ENCODE measurements at places on chromosomes 13 and 19. TPM values are rescaled to one million over a fixed set of nuclear protein-coding genes. Genes with fewer than 3 reads are reported as not detected.
A peak's percentile ranks its signal among the peaks of the same experiment; 100 is the strongest.

DNA sequence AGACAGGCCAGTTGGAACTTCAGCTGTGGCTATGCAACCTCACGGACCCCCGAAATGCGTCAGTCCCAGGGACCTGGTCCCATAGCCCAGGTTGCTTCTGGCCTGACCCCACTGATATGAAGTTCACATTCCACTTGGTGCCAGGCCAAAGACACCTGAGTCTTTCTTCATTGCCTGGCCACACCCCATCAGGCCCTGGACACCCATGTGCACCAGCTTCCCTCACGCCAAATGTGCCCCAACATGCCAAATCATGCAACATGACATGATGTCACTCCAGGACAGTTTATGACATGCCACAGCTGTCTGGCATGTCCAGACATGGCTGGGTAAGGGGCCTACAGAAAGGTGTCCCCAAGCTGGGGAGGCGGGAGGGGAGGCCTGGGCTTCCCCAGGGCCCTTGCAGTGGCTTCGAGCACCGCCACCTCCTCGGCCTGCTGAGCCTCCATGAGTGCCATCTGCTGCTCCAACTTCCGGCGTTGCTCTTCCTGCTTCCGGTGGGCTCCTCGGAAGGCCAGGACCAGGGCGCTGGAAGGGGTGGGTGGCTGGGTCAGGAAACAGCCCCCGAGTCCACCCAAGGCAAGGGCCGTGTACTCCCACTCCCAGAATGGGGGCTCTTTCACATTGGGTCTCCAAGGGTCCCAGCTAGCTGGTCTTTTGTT is 4.3 kb upstream of the NR2F6 start:
- DNase-seq, result no peak
- no peaks in the 10 kb centered on the region for H3K27me3 ChIP-seq
- H3K36me3 ChIP-seq, result no peaks in the 10 kb centered on the region

GRCh38 chr13:85166891-85167290 is 632.3 kb downstream of the SLITRK6 start:
- no peaks in the 10 kb centered on the region for H3K4me1 ChIP-seq
- no peak overlapping the region for H3K27ac ChIP-seq
- DNase-seq, result no peak
- H3K36me3 ChIP-seq, result no peaks in the 10 kb centered on the region
- no peak overlapping the region for H3K4me3 ChIP-seq

GRCh38 chr13:78401873-78402707 is 201.3 kb downstream of the POU4F1 start:
- no peaks in the 10 kb centered on the region for H3K36me3 ChIP-seq
- no peak overlapping the region for H3K27ac ChIP-seq
- H3K27me3 ChIP-seq, result no peaks in the 10 kb centered on the region
- H3K4me1 ChIP-seq, result no peaks in the 10 kb centered on the region
- H3K4me3 ChIP-seq, result no peak overlapping the region
- no peak for DNase-seq

DNA sequence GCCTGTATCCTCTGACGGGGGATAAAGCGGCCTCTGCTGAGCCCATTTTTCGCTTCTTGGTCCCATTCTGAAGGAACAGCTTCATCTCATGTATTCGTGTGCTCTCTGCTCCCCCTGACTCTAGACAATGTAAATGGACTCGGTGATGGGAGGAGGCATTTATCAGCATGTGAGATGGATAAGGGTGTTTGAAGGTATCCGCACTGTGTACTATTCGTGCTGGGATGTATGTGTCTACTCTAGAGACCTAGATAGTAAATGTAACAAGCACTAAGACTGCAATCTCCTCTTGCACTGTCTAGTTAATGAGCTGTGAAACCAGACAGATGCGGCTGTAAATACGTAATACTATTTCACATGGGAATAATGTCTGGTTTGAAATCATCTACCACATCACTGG is 134.6 kb upstream of the ARGLU1 start:
- peak overlapping the region; percentile 8 for H3K27ac ChIP-seq
- no peaks in the 10 kb centered on the region for H3K27me3 ChIP-seq
- no peak overlapping the region for H3K4me3 ChIP-seq
- no peaks in the 10 kb centered on the region for H3K4me1 ChIP-seq
- no peaks in the 10 kb centered on the region for H3K36me3 ChIP-seq

DNA sequence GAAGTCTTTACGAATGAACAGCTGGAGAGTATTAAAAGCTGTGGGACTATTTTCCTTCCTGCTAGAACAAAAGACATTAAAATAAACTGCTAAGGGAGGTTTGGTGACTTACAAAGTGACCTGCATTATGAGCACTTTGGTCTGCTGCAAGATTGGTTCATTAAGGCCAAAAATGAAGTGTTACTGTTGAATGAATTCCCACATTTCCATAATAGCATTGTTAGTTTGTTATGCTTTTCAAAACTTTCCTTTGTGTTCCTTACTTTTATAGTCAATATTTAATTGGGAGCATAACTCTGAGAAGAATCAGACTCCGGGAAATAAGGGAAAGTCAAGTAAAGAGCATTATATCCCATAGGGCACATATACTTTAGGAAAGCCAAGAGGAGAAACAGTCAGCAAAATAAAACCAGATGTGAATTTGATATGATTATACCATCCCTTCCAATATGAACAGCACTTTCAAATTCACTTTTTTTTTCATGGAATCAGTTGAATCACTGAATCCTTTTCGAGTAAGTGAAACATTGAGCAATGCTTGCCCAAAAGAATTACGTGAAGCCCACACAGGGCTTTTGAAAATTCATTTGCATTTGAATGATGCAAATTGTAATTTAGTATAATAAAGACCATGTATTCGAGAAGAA is 112.6 kb downstream of the KCTD12 start:
- H3K4me1 ChIP-seq, result no peaks in the 10 kb centered on the region
- no peaks in the 10 kb centered on the region for H3K36me3 ChIP-seq
- H3K27me3 ChIP-seq, result no peaks in the 10 kb centered on the region
- H3K4me3 ChIP-seq, result no peak overlapping the region
- DNase-seq, result no peak

DNA sequence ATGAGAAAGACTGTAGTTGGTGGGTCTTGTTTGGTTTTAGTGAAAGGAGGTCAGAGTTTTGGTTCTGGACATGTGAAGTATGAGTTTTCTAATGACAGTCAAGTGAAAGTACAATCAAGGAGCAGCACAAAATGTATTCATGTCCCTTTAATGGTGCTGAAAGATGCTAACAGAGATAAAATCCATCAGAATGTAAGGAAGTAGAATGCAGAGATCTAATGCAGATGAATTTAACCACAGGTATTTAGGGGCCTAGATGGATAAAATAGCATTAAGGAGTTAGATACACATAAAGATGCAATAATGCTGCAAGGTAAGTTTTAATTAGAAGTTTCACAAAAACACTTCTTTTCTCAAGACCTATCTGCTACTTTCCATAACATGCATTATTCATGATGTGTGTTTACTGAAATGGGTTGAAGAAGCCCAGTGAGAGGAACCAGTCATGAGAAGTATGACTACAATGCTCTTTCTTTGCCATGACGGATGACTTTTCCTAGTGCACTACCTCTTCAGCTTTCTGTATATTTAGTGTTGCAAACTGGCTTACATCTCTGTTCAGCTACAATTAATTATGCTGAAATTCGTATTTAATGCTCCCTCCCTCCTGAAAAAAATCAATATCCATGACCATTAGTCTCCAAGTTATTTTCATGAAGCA is 222.9 kb upstream of the HTR2A start:
- no peaks in the 10 kb centered on the region for H3K36me3 ChIP-seq
- H3K4me1 ChIP-seq, result no peaks in the 10 kb centered on the region
- H3K27ac ChIP-seq, result no peak overlapping the region
- no peak overlapping the region for H3K4me3 ChIP-seq
- DNase-seq, result no peak
- H3K27me3 ChIP-seq, result no peaks in the 10 kb centered on the region

Gene SEMA6B
- 34.7 TPM for total RNA-seq

Gene BRME1
- total RNA-seq, result 0.97 TPM

DNA sequence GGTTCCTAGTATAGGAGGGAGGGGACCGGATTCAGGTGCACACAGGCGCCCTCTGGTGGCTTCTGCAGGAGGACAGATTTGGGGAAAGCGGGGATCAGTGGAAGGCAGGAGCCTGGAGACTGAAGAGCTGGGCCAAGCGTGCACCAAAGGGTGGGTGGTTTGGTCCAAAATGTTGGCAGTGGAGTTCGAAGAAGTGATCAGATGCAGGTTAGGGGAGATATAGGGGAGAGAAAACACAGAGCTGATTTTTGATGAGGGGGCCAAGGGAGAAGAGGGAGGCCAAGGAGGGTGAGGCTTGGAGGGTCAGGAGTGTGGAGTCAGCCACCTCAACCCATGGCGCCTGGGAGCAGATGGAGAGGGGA is 6.8 kb upstream of the CARM1 start:
- DNase-seq, result peak; percentile 90
- no peaks in the 10 kb centered on the region for H3K27me3 ChIP-seq
- H3K4me3 ChIP-seq, result no peak overlapping the region
- H3K27ac ChIP-seq, result no peak overlapping the region

GRCh38 chr13:113022745-113023574 is 53.9 kb downstream of the MCF2L start:
- no peak overlapping the region for H3K27ac ChIP-seq
- no peaks in the 10 kb centered on the region for H3K36me3 ChIP-seq
- no peak overlapping the region for H3K4me3 ChIP-seq
- no peaks in the 10 kb centered on the region for H3K4me1 ChIP-seq
- no peak for DNase-seq
- H3K27me3 ChIP-seq, result no peaks in the 10 kb centered on the region

Gene RNF225
- not detected for total RNA-seq

- no peak for DNase-seq
- H3K4me3 ChIP-seq, result no peak overlapping the region
- no peaks in the 10 kb centered on the region for H3K36me3 ChIP-seq
- no peak overlapping the region for H3K27ac ChIP-seq
These were observed 107.4 kb upstream of the SLC7A1 start for GRCh38 chr13:29702912-29703351.

DNA sequence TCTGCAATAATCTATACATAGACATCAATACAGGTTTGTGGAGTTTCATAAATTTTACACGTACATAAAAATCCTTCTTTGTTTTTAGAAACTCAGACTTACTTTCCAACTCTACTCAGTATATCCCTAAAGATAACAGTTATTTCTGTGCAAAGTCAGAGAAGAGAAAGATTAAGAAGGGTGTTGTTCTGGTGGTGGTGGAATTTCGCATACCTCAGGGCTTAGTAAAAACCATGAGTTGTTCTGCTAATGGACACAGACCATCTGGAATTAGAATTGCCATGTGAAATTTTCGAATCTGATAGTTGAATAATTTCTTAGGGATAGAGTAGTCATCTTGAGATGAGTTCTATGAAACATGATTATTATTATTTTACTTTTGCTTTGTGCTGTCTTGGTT is 102.7 kb downstream of the ZAR1L start:
- no peaks in the 10 kb centered on the region for H3K36me3 ChIP-seq
- H3K4me1 ChIP-seq, result no peaks in the 10 kb centered on the region
- H3K27ac ChIP-seq, result no peak overlapping the region
- H3K27me3 ChIP-seq, result no peaks in the 10 kb centered on the region

- H3K36me3 ChIP-seq, result no peaks in the 10 kb centered on the region
- peak within 1 kb of the TSS; percentile 95 for H3K4me3 ChIP-seq
- peak within 1 kb of the TSS; percentile 89 for H3K27ac ChIP-seq
- peaks cover 21% of the 10 kb centered on the region for H3K4me1 ChIP-seq
These were observed at the start of gene KMT2B for GRCh38 chr19:35717665-35718344. Gene KMT2B (plus strand): TSS chr19:35718003. CDS start chr19:35718019, 16 bp downstream.

GRCh38 chr19:46928951-46929350 is 68.2 kb downstream of the ARHGAP35 start:
- no peak overlapping the region for H3K4me3 ChIP-seq
- no peaks in the 10 kb centered on the region for H3K27me3 ChIP-seq
- no peaks in the 10 kb centered on the region for H3K36me3 ChIP-seq
- no peak overlapping the region for H3K27ac ChIP-seq
- no peak for DNase-seq

Gene PEAK3
- total RNA-seq, result not detected

DNA sequence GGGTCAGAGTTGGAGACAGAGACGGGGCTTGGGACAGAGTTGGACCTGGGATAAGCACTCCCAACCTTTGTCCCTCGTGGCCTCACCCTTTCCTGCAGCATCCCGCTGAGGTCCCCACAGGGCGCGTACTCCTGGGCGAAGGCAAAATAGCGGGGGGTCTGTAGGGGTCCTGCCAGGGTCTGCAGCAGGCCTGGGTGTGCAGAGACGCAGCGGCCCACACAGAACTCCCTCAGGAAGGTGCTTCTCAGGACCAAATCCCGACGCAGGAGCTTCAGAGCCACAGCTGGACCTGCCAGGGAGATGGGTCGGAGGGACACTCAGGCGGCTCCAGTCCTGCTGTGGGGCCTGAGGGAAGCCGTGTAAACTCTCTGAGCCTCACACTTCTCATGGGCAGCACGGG is 1.3 kb downstream of the SBK3 start:
- H3K36me3 ChIP-seq, result no peaks in the 10 kb centered on the region
- no peak overlapping the region for H3K27ac ChIP-seq
- peaks cover 5% of the 10 kb centered on the region for H3K27me3 ChIP-seq
- peaks cover 5% of the 10 kb centered on the region for H3K4me1 ChIP-seq
- no peak overlapping the region for H3K4me3 ChIP-seq

DNA sequence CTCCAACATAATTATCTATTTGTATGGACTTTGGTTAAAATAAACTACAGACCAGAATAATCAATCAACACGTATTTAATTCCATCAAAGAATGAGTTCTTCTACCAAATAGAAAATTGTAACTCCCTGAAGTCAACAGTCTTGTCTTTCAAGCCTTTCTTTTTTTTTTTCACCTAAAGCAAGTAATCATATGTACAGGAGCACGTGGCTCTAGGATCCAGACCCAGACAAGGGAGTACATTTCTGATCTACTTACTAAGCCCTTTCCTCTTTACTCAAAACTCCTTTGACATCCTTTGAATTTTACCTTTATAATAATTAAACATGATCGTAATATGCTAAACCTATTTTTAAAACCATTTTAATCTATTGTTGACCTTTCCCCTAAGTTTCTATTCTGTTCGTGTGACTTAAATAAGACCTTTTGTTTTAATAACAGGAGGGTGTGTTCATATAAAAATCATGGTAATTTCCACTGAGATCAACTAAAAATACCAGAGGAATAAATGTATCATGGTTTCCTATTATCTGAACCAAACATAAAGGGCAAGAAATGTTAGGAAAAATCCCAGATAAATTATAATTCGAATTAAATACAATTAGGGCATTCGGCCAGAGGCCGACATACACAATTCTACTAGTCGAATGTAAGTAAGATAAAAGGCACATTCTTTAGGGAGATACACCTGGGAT is 1.7 kb downstream of the SLC7A1 start:
- no peaks in the 10 kb centered on the region for H3K36me3 ChIP-seq
- no peak overlapping the region for H3K27ac ChIP-seq
- DNase-seq, result no peak

Data from adrenal gland (tissue), 19 donors.